ENCODE measurements at places on chromosomes 11 and 22.

GRCh38 chr22:42437488-42438292 is 5.5 kb upstream of the NFAM1 start:
- peak; percentile 47 for DNase-seq

DNA sequence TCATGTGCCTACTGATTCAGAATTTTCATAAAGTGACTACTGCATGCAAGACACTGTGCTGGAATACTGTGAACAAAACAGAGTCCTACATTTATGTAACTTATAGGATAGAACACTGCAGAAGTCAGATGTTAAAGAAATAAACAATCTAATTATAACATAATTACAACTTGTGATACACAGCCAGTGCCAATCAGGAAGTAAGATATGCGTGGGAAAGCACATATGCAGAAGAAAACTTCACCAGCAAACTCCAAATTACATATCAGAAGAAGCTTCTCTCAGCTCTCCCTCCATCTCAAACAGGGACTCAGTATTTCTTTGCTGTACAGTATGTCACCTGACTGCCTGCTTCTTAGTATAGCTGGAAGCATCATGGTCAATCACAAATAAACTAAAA is 37.4 kb downstream of the PAK1 start:
- no peak for DNase-seq

DNA sequence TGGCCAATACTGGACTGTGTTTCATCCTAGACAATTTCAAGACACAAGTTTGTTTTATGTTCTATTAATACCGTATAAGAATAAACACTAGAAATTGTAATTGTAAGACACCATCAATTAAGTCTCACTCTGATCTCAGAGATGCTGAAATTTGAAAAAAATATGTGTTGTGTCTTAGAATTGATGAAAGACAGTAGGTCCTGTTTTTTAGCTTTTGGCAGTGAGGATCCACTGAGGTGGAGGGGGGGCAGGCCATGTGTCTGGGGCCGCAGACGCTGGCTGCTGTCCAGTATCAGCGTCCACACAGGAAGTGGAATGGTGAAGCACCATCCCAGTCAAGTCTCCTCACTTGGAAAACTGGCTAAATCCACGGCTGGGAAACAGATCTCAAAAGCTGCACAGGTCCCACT is 22.5 kb upstream of the ALG8 start:
- peak; percentile 47 for DNase-seq

DNA sequence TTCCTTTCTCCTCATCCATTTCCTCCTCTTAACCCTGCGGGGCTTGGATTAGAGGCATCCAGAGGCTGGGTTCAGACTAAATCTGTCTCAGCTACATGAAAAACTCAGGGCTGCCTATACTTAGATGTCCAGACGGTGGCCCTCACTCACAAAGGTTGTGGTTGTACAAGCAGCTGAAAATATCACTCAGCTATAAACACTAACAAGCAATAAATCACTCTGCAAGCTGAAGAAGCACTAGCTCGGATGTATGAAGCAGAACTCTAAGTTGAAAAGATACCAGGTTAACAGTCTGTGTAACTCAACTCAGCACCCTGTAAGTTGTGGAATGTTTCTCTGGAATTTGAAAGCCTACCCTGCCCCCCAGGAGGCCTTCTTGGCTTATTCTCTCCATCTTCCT is 82.9 kb downstream of the EXT2 start:
- peak; percentile 92 for DNase-seq

DNA sequence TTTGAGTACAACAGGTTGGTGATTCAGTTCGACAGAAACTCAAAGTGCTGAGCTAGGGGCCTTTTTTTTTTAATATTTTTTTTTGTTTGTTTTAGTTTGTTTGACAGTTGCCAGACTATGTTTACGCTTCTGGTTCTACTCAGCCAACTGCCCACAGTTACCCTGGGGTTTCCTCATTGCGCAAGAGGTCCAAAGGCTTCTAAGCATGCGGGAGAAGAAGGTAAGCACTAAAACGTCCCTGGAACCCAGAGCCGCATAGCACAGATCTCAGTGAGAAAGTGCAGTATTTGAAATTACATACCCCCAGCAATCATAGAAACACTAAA is 649 bp downstream of the PRRG4 start:
- no peak for DNase-seq

- peak; percentile 82 for DNase-seq
Observed at GRCh38 chr11:132821014-132821413, 711.3 kb downstream of the OPCML start.

DNA sequence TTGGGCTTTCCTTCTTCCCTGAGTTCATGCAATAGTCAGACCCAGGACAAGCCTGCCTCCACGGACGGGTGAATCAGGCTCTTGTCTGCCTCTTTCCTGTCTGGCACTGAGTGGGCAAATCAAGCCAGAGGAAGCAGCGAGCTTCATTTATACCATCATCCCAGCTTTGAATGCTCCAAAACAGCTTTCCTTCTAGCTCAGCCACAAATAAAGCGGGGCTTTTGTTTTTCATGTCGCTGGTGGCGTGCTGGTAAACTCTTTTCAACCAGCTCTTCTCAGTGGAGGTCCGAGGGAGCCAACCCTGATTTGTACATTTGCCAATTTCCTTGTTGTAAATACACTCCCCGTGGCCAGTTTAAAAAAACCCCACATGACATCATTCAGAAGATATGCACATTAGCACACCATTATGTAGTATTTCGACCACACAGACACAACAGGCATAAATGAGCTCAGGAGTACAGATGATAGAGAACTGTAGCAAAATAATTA is 8.6 kb downstream of the C11orf91 start:
- DNase-seq = peak; percentile 97

DNA sequence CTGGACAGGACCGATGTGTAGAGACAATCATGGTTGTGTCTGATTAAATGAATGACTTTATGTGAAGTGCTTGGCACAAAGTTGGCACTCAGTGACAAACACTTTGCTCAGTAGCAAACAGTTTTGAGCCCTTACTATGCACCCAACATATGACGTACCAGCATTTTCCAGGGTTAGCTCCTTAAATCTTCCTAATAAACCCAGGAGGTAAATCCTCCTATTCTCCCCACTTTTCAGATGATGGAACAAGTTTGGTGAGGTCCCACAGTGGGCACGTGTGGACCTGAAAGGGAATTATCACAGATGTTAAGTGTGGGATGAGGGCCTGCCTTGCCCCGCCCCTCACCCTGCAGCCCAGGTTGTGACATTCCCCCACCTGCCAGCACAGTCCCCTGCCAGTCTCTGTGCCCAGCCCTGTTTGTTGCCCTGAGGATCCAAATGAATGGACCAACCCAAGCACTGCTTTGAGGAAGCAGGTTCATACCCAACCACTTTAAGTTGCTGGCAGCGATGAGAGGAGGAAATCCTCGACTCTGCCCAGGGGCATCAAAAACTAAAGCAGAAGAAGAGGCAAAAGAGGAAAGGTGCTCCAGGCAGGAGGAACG is 6.6 kb upstream of the CARD10 start:
- DNase-seq = no peak

DNA sequence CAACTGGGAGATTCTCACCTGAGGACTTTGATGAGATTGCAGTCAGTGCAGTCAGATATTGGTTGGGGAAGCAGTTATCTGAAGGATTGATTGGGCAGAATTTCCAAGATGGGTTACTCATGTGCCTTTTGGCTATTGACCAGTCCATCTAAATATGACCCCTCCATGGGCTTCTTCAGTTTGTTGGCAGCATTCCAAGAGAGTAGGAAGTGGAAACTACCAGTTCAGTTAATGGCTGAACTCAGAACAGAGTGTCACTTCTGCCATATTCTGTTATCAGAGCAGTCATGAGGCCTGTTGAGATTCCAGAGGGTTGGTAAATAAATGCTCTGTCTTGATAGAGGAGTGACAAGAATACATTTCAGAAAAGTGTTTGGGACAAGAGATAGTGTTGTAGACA is 71.0 kb downstream of the CYP2R1 start:
- no peak for DNase-seq

GRCh38 chr11:70549386-70549785 is 151.1 kb downstream of the CTTN start:
- no peak for DNase-seq

DNA sequence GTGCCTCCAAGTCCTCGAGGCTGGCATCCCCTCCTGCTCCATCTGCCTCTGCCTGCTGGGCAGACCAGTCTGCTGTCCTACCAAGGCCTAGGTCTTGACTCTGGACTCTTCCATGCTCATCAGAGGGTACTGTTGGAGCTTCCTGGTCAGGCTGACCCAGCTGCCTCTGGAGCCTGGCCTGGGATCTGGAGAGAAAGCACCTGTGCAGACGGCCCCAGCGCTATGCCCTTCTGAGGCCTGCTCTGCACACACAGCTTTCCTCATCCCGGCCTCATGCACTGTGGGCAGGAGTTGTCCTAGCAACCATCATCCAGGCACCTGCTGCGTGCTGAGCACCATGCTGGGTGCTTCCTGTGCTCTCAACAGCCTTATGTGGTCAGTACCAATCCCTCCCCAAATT is 70.8 kb downstream of the CDKN1C start:
- DNase-seq = no peak

DNA sequence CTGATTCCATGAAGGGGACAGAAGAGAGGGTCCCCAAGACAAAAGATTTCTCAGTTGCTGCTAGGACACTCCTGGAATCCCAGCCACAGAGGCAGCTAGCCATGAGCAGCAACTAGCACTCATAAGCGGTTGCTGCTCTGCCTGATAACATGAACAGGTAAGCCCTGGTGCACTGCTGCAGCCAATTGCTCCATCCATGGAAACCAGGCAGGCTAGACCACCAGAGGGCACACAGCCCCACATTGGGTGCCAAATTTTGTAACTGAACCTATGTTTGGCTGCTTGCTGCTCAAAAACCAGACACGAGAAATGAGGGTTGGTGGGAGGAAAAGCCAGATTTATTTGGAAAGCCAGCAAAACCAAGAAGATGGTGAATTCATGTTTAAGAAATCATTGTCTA is 21.9 kb upstream of the QSER1 start:
- no peak for DNase-seq

GRCh38 chr11:15563054-15563453 is 448.3 kb downstream of the INSC start:
- no peak for DNase-seq

- no peak for DNase-seq
Observed at GRCh38 chr11:44747836-44748235, 21.1 kb downstream of the TSPAN18 start.
